ENCODE measurements at places on chromosomes 2 and 18. TPM values are rescaled to one million over a fixed set of nuclear protein-coding genes. Genes with fewer than 3 reads are reported as not detected.
A peak's percentile ranks its signal among the peaks of the same experiment; 100 is the strongest.

DNA sequence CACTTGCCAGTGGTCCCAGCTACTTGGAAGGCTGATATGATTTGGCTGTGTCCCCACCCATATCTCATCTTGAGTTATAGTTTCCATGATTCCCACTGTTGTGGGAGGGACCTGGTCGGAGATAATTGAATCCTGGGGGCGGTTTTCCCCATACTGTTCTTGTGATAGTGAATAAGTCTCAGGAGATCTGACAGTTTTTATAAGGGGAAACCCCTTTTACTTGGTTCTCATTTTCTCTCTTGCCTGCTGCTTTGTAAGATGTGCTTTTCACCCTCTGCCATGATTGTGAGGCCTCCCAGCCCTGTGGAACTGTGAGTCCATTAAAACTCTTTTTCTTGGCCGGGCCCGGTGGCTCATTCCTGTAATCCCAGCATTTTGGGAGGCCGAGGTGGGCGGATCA lies 265.4 kb upstream of the SPOPL start:
- DNase-seq: no peak
- H3K36me3 ChIP-seq: no peaks in the 10 kb centered on the region
- H3K4me1 ChIP-seq: no peaks in the 10 kb centered on the region
- no peaks in the 10 kb centered on the region for H3K27me3 ChIP-seq

GRCh38 chr2:191302459-191303139 lies 57.4 kb downstream of the MYO1B start:
- H3K27ac ChIP-seq: peak overlapping the region; percentile 1
- H3K36me3 ChIP-seq: no peaks in the 10 kb centered on the region
- DNase-seq: no peak
- no peak overlapping the region for H3K4me3 ChIP-seq

DNA sequence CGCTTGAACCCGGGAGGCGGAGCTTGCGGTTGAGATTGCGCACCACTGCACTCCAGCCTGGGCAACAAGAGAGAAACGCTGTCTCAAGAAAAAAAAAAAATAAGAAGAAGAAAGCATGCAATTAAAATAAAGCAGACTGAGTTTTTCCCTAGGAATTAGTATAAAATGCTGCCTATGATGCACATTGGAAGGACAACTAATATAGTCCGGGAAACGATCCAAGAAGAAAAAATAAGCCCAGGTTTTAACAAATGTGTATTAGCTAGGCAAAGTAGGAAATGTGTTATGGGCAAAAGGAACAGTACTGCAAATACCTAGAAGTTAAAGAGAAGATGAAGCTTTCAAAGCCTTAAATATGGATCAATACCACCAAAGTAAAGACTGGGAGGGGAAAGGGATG lies 64.0 kb downstream of the SPIRE1 start:
- no peak overlapping the region for H3K4me3 ChIP-seq
- peaks cover 18% of the 10 kb centered on the region for H3K4me1 ChIP-seq
- H3K27me3 ChIP-seq: no peaks in the 10 kb centered on the region
- no peak for DNase-seq
- no peak overlapping the region for H3K27ac ChIP-seq

DNA sequence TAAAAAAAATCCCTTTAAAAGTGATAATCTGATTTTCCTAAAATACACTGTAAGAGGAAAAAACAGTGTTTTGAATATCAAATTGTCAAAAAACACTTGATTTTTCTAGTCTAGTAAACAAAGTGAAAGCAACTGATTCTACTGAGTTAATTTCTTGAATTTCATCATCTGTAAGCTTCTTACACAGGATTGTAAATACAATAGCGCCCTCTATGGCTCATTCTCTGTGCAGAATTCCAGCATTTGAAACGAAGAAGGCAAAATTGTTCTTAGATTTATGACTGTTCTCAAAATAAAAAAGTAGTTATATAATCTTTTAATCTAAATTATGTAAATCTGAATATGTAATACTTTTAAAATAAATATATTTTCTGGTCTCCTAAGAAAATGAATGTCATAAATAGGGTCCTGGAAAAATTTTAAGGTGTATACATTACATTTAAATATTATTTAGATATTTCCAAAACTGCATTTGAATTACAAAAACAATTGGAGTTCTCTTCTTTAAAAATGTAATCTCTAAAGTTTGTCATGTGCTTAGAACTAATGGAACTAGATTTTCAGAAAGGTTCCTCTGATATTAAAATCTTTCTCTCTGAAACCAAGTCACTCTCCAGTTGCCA lies 176.9 kb upstream of the MC4R start:
- no peaks in the 10 kb centered on the region for H3K27me3 ChIP-seq
- no peaks in the 10 kb centered on the region for H3K4me1 ChIP-seq
- DNase-seq: no peak
- H3K36me3 ChIP-seq: no peaks in the 10 kb centered on the region
- H3K4me3 ChIP-seq: no peak overlapping the region

- DNase-seq: no peak
- H3K36me3 ChIP-seq: no peaks in the 10 kb centered on the region
- no peaks in the 10 kb centered on the region for H3K27me3 ChIP-seq
- H3K27ac ChIP-seq: no peak overlapping the region
Observed at GRCh38 chr2:231682603-231683291, 25.6 kb upstream of the PTMA start.

DNA sequence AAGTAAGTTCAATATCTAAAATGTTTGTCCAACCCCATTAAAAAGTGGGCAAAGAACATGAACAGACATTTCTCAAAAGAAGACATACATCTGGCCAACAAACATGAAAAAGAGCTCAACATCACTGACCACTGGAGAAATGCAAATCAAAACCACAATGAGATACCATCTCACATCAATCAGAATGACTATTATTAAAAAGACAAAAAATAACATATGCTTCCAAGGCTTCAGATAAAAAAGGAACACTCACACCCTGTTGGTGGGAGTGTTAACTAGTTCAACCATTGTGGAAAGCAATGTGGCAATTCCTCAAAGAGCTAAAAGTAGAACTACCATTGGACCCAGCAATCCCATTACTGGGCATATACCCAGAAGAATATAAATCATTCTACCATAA lies 931.1 kb downstream of the LRP1B start:
- no peaks in the 10 kb centered on the region for H3K4me1 ChIP-seq
- H3K36me3 ChIP-seq: no peaks in the 10 kb centered on the region
- no peak overlapping the region for H3K27ac ChIP-seq
- DNase-seq: no peak
- H3K4me3 ChIP-seq: no peak overlapping the region

DNA sequence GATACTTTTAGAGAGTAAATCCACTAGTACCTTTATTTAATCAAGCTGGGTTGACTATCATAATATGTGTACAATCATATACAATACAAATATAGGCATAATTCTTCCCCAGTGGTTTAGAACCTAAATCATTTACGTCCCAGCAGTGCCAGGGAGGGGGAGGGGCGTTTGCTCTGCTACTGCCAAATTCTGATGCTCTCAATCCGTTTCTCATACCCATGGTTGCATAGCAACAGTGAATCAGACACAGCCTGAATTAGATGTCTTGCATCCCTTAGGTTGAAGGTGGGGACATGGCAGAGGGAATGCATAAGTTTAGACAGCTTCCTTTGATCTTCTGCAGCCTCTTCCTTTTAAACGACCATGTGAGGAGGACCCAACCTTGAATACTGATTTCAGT lies 135.4 kb downstream of the ABCA12 start:
- no peaks in the 10 kb centered on the region for H3K4me1 ChIP-seq
- H3K27ac ChIP-seq: no peak overlapping the region
- H3K4me3 ChIP-seq: no peak overlapping the region
- DNase-seq: no peak

DNA sequence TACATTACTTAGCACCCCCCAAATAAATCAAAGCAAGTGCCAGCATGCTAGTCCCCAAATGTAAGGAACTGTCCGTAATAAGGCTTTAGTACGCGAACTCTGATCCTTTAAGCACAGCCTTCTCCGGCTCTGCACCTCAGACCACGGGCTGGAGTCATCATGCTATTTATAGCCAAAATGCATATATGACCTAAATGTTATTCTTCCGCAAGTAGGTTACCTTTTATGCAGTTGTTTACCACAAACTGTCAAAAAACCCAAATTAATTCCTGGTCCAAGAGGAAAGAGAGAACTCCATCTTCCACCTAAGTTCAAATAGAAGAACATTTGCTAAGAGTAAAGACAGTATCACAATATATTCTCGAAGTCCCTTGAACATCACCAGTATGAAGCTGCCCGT lies 42.7 kb downstream of the ZNF516 start:
- no peaks in the 10 kb centered on the region for H3K27me3 ChIP-seq
- DNase-seq: no peak
- no peak overlapping the region for H3K27ac ChIP-seq

The CCNYL1 gene
- 27.0 TPM for total RNA-seq
